NCI-H460 (cell line): ENCODE measurements at places on chromosomes 12 and 14.

- DNase-seq: no peak
These were observed 216.3 kb downstream of the C12orf42 start for GRCh38 chr12:103279444-103279843.

DNA sequence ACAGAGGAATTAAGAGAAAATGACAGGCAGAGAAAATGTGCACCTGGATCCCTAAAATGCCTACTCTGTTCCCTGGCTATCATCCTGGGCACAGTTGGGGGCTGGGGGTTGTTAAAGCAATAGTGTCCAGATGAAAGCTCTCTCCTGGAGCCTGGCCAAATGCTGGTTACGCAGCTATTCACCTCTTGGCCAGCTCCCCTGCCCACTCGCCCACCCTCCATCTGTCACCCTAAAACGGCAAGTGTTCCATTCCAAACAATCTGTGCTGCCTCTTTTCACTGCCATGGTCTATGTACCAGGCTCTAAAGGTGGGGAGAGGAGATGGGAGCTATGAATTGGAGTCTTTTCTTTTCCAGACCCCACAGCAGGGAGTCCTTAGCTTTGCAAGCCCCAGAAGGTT lies 24.7 kb upstream of the NPFF start:
- no peak for DNase-seq

GRCh38 chr14:24335461-24336171 lies 745 bp upstream of the ADCY4 start:
- no peak for DNase-seq

- DNase-seq: no peak
These were observed 401.3 kb downstream of the FUT8 start for GRCh38 chr14:65813760-65814384.

- DNase-seq: no peak
These were observed 559 bp upstream of the CKAP4 start for GRCh38 chr12:106248312-106248845.

DNA sequence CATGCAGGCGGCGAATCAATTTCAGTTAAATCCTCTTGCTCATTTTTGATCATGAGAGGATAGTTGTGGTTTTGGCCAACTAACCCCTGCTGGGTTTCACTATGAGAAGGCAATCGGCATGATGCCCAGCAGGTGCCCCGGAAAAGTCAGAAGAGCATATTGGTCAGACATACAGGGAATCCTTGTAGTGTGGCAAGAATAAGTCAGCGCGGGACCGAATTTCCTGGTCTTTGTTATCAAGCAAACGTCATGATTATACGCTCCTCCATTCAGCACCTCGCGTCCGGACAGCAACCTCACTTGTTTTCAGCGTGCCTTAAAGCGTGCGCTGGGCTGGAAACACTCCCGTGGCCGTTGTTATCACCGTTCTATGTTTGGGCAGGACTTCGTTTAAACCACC lies 1.8 kb downstream of the TBC1D30 start:
- DNase-seq: no peak

DNA sequence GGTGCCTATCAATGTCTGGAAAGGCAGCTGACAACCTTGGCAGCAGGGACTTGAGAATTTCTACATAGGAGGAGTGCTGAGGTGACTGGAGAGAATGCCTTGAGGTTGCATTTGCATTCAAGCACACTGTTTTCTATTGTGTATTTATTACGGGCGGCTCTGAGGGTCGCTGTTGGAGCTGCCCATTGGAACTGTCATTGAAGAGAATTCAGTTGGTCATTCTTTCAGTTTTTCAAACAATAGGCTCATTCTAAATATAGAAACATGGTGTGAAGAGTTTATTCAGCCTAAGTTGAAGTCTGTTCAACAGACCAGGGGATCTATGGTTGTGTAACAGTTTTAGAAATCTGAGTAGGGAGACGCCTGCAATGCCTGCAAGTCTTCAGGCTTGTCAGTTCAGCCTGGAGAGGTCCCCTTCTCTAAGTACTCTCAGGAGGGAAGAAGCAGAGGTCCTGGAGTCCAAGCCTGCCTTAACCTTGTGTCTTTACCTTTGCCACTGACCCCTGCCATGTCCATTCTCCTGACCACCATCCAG lies 9.8 kb upstream of the ABHD12B start:
- no peak for DNase-seq

- no peak for DNase-seq
These were observed 23.5 kb upstream of the OASL start for GRCh38 chr12:121062391-121063045.

DNA sequence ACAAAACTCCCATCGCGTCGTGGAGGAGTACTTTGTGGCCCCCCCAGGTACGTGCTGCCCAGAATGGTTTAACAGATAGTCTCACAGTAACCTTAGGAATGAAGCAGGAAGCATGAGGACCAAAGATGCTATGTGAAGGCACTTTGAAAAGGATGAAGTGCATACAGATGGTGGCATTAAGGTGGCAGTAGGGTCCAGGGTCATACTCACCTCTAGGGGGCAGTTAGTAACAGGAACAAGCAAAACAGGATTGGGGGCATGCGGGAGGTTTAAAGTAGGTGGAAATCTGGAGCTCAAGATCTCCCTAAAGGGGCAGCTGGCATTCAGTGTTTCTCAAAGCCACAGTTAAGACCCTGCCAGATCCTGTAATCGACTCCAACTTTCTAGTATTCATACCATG lies 10.9 kb downstream of the GATC start:
- DNase-seq: no peak
